Caco-2 (cell line): ENCODE measurements at places on chromosomes 13 and 19. TPM values are rescaled to one million over a fixed set of nuclear protein-coding genes. Genes with fewer than 3 reads are reported as not detected.

- peak; percentile 74 for DNase-seq
These were observed 46.8 kb downstream of the COG3 start for GRCh38 chr13:45511310-45512097.

PPP1R13L gene
- total RNA-seq: 65.8 and 68.6 TPM in 2 replicates

ZNF430 gene
- 9.5 and 11.1 TPM in 2 replicates for total RNA-seq

DNA sequence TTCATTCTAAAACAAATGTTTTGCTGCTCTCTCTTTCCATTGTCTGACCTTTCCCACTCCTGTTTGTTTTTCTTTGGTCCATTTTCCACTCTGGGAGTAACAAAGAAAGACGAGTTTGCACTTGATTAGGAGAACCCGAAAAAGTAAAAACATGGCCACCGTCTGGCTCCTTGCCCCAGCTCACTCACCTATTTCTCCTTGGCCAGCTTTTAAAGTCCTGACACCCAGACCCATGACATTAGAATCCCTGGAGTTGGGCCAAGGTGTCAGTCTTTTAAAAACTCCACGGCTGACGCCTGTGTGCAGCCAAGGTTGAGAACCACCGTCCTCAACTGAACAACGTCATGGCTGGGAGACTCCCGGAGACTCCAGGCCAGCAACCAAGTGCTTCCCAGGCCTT lies 63.6 kb upstream of the FLT1 start:
- DNase-seq: no peak

UBE2L5 gene
- not detected in 2 replicates for total RNA-seq

ELF1 gene
- 108 and 116 TPM in 2 replicates for total RNA-seq

DNA sequence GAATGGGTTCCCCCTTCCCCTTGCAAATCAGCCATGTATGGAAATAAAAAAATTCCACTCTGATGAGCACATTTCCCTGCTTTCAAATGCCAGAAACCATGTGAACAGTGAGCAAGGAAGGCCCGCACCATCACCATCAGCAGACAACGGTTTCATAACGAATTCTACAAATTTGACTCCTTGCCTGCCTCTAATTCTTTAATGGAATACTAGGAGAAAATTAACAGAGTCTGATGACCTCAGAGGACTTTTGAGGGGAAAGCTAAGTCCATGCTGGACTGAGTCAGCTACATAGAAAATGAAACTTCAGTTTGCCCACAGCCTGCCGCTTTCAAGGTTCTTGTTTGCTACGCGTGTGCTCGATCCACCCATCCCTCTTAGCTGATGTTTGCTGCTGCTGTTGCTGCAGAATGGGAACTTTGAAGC lies 46.7 kb upstream of the KL start:
- DNase-seq: no peak

DNA sequence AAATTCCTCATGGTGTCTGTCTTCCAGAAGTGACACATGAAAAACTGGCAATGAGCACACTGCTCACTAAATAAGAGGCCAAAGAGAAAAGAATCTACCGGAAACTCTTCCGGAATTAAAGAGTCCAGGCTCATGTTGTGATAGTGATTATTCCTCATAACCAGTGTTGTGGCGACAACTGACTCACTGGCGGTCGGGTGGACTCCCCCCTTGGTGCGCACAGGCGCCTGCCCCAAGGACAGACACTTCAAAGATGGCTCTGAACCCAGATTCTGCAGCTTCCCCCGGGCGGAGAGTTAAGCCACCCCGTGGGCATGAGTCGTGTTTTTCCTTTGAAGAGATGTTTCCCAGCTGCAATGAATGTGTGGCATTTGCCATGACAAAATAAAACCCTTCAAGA lies 10.3 kb downstream of the IL17D start:
- no peak for DNase-seq

HSD11B1L gene
- 2.4 and 3.1 TPM in 2 replicates for total RNA-seq

METTL21C gene
- not detected in 2 replicates for total RNA-seq

DNA sequence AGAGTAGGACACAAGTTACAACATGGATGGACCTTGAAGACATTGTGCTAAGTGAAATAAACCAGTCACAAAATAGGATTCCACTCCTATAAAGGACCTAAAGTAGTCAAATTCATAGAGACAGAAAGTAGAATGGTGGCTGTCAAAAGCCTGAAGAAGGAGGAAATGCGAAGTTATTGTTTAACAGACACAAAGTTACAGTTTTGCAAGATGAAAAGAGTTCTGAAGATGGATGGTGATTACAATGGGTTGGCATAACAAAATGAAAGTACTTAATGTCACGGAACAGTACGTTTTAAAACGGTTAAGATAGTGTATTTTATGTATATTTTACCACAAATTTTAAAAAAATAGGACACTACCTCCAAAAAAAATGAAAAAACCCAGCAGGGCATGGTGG lies 34.8 kb downstream of the FOXO1 start:
- no peak for DNase-seq

GRCh38 chr13:108663710-108664109 lies 34.3 kb downstream of the MYO16 start:
- no peak for DNase-seq

SULT2B1 gene
- total RNA-seq: 1.00 and 1.4 TPM in 2 replicates

ZNF544 gene
- total RNA-seq: 48.7 and 53.8 TPM in 2 replicates

TEX101 gene
- total RNA-seq: not detected in 2 replicates

DNA sequence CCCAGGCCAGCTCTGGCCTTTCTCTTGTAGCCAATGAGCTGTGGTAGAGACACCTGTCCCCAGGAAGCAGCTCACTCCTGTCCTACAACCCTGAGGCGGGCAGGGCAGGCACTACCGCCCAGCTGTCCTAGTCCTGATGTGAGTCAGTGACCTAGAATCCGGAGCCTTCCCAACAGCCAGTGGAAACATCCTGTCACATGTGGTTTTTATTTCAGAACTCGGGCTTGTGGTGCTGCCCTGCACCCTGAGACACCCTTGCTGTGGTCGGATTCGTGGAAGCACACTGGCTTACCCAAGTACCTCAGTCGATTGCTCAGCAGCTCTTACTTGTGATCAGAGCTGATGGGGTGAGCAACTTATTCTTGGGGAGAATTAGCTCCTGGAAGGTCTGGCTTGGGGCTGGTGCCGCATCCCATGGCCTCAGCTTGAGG lies 83.6 kb upstream of the ARHGEF7 start:
- DNase-seq: no peak

ZNF470 gene
- total RNA-seq: 0.43 and 1.1 TPM in 2 replicates

DNA sequence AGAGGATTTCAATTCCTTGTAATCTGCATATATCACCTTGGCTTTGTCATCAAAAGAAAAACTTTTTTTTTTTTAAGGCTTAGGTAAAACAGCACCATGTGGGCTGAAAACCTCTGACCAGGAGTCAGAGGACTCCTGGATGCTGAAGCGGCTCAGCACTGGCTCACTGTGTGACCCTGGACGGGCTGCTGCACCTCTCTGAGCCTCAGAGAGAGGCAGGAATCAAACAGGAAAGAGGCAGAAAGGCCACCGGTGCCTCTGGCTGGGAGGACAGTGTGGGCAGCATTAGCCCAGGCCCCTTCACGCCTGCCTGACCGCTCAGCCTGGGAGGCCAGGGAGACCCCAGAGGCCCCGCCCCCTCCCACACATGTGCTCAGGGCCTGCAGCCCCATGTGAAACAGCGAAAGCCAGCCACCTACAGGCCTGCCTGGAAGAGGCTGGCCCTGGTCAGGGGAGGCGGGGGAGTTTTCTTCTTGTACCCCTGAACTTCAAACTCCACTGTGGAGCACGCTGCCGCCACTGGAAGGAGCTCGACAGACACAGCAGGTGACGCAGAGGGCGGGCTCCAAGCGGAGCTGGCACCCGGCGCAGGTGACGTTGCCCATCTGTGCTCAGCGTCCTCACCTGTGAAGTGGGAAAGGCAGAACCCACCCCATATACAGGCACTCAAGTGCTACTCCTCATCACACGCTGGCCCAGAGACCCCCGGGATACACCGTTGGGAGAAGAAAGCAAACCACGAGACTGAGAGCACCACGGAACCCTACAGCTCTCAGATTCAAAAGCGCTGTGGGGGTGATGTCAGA lies 39.7 kb downstream of the MLLT1 start:
- no peak for DNase-seq

CYP4F2 gene
- not detected in 2 replicates for total RNA-seq

DNA sequence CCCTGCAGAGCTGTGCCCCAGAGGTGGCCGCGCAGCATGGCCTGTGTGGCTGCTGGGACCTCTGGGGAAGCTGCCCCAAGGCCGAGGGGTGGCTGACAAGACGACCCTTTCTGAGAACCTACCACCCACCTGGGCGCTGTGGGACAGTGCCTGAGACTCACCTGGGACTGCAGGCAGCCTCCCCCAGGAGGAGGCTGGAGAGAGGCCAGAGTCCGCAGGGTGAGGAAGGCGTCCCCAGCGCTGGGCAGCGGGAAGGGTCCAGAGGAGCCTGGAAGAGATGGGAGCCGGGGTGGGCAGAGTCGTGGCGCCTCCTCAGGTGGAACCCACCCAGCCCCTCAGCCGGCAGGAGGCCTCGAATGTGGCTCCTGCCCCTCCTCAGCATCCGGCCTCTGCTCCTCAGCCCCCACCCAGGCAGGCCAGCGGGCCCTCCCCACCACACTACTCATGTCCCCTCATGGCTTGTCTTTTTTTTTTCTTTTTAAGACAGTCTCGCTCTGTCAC lies 25.3 kb downstream of the CILP2 start:
- no peak for DNase-seq
